ENCODE measurements at places on chromosomes 2 and 18. TPM values are rescaled to one million over a fixed set of nuclear protein-coding genes. Genes with fewer than 3 reads are reported as not detected.

The EIF2AK3 gene
- 20.4 TPM for total RNA-seq

The INPP5D gene
- 9.1 TPM for total RNA-seq

The CHRNG gene
- not detected for total RNA-seq

The PLEK gene
- total RNA-seq: 13.8 TPM

The UBR3 gene
- 32.5 TPM for total RNA-seq

The TMEM200C gene
- total RNA-seq: 2.1 TPM

The AMER3 gene
- total RNA-seq: 0.55 TPM

The FEV gene
- 1.8 TPM for total RNA-seq

- no peak for DNase-seq
Measured at GRCh38 chr2:237437566-237437965, 23.6 kb upstream of the COL6A3 start.

- DNase-seq: no peak
Measured at GRCh38 chr2:74504591-74504990, 2.9 kb downstream of the PCGF1 start.

DNA sequence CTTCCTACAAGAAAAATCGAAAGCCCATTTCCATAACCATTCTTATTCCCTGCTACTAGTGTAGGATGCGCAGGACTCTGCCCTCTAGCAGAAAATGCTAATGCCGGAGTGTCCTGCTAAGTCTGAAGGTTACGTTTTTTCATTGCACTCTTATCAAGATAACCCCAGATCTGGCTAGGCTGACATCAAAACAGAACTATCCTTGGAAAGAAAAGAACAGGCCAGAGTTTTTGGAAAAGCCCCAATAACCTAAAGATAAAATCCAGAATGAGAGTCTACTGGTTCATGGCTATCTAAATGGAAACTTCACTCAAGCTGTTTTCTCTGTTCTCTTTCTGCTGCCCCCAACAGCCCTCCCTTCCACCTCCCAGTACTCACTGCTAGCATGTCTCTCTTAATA lies 913 bp downstream of the RNF152 start:
- no peak for DNase-seq

- no peak for DNase-seq
Measured at GRCh38 chr2:23601301-23601965, 216.5 kb downstream of the KLHL29 start.

DNA sequence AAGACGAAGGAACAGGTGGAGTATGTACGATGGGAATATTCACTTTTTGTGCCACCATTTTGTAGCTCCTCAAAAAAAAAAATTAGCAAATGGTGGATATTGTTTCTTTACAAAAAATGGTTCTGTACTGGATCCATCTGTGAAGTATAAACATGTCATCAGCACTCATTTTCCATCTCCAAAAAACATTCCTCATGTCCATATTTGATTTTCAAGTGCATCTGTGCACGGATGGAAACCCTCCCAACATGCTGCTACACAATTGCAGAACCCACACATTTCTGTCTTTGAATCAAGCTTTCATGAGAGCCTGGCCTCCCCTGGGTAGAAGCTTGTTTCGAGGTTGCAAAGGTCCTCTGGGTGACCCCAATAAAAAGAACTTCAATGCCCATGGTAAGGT lies 59.6 kb upstream of the ZEB2 start:
- no peak for DNase-seq

- DNase-seq: peak; percentile 49
Measured at GRCh38 chr2:112032689-112033465, 22.2 kb upstream of the TMEM87B start.

DNA sequence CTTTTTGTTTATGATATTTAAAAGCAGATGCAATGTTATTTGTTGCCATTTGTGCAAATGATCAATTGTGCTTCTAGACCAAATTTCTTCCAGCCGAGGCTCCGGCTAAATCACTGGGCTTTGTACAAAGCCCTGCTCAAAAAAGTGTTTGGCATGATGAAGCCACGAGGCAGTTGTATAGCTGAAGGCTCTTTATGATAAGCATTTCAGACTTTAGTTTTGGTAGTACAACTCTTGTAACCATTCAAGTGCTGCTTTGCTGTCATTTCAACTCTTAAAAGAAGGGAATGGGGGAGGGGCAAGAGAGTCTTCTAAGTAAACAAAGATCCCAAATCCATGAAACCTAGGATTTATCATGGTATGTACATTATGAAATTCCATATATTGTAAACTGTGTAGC lies 3.3 kb upstream of the ZNF532 start:
- no peak for DNase-seq

GRCh38 chr2:19611491-19612332 lies 253.3 kb upstream of the OSR1 start:
- no peak for DNase-seq

DNA sequence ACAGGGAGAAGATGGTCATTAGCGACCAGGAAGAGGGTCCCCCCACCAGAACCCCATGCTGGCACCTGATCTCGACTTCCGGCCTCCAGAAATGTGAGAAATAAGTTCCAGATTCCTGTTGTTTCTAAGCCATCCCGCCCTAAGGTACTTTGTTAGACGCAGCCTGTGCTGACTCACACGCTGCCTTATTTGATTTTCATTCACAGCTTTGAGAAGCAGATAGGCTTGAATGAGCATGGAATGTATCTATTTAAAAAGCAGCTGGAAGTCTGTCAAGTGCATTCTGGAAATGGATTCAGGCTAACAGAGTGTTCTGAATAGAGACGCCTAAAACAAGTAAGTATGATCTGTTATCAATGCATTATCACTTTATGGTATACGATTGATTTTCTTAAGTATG lies 8.3 kb upstream of the IL1R2 start:
- no peak for DNase-seq

DNA sequence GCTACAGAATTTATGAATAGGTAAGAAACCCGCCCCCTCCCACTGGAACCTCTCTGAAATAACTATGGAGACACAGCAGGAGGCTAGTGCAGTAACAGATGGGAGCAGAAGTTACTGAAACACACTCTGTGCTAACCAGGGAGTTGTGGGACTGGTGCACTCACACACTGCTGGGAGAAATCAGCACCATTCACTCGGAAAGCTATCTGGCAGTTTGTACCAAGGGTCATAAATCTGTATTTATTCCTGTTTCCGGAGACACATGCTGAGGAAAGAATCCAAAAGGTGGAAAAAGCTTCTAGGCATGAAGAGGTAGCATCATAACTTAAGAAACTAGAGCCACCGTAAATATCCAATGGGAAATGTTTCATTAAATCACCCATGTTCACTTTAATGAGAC lies 39.9 kb downstream of the TGFA start:
- DNase-seq: peak; percentile 51

DNA sequence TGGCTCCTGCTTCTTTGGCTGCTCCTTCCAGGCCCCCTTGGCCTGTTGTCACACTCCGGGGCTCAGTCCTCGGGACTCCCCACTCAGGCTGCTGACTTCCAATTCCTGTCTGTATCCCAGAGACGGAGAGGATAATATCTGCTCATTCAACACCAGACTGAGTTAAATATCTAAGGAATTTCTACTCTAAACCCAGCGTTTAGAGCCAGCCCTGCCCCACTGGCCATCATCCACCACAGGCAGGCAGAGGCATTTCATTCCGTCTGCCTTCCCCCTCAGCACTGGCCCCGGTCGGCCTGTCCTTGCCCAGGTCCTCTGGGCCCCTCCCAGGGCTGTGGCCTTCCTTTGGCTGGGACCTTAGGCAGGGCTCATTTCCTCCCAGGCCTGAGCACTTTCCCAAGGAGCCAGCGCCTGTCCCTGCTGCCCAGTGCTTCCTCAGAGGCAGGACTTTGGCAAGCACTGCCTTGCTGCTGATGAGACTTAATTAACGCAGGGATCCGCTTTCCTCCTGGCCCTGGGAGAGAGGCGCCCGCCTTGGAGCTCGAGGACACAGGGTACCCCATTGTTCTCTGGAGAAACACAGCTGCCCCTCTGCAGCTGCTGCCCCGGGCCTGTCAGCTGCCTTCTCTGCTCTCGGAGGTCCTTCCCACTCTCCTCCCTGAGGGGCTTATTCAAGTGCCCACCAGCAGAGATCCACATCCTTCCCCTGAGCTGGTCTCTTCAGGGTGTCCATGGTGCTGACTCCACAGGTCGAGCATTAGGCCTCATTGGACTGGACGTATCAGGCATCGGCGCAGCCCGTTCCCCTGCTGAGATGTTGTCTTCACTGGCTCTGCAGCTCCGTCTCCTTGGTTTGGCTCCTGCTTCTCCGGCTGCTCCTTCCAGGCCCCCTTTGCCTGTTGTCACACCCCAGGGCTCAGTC lies 42.8 kb downstream of the ATOH8 start:
- no peak for DNase-seq

DNA sequence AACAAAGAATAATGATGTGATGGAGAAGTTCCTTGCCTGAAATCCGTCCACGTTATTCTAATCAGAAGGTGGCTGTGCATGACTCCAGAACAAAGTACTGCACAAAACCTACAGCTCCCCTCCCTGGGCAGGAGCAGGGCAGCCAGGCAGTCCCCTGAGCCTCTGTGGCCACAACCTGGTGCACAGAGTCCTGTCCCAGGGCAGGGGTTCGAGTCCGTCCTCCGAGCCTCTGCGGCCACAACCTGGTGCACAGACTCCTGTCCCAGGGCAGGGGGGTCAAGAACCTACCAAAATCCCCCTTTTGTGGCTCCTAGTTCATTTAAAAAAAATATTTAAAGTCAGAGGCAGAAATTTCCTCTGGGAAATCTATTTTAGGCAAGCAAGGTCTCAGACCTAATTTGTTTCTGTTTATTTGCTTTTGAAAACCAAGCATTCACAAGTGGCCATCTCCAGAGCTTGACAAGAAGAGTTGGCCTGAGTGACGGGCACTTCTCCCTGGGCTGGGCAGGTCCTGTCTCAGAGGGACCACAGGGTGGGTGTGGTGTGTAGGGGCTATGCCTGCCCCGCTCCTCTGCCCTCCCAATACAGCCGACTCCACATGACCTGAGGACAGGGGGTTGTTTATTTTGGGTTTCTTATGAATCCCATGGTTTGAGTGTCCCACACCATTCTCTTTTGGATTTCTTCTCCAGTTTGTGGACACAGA lies 255.9 kb upstream of the PXDN start:
- no peak for DNase-seq

DNA sequence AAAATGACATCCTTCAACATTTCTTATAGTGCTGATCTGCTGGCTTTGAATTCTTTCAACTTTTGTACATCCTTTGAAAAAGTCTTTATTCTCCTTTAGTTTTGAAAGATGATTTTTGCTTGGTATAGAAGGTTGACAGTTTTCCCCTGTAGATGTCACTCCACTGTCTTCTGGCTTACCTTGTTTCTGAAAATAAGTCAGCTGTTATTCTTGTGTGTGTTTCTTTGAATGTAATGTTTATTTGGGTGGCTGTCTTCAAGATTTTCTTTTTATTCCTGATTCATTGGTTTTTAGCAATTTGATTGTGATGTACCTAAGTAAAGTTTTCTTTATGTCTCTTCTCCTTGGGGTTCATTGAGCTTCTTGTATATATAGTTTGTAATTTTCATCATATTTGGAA lies 47.6 kb downstream of the ACTR3 start:
- no peak for DNase-seq

DNA sequence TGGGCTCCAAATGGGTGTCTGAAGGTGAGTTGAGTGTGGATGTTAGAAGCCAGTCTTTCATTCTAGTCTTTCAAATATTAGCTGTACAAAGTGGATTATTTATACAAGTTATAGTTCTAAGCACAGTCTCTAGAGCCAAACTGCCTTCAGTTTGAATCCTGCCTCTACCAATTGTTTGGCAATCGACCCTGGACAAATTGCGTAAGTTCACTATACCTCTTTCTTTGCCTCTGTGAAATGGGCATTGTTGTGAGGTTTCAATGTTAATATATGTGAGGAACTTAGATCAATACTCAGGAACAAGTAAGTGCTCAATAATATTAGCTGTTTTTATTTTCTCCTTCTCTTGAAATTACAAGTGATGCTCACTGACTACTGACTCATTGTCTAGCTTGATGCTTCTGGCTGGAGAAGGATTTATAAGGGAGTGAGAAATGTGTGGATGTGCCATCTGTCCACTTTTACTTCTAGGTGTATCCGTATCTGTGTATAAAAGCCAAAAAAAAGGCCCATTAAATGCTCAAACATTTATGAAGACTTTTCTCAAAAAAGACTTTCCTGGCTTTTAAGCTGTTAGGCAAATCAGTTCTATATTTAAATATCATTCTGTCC lies 48.1 kb upstream of the RAPH1 start:
- no peak for DNase-seq

DNA sequence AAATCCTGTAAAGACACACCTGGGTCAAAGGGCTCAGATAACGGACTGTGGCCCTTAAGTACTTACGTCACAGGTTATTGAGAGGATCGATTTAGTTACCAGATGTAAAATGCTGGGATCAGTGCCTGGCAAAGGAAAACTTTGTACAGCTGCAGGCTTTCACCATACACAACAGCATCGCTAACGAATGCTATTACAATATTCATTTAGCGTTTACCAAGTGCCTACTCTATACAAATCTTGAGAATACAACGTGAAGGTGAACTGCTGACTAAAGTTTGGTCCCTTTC lies 619 bp upstream of the MSH6 start:
- DNase-seq: no peak

GRCh38 chr2:209663139-209663538 lies 108.5 kb upstream of the UNC80 start:
- no peak for DNase-seq

DNA sequence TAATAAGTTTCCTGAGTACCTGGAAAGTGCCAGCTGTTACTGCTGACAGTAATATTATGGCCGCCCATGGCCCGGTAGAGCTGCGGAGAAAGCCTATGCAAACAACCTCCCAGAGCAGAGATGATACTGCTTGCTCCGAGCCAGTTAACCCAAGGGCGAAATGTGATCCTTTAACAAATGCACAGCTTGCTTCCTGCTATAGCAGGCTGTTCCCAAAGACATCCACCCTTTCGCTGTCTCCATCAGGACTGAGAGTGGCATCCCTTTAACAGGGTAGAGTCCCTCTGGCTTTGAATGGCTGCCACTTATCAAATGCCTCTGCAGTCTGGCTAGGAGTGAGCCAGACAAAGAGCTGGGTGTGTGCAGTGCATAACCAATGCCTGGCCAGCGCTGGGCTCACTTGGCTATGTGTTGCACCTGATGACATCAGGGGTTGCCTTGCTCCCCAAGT lies 69.7 kb upstream of the DAPL1 start:
- DNase-seq: no peak

DNA sequence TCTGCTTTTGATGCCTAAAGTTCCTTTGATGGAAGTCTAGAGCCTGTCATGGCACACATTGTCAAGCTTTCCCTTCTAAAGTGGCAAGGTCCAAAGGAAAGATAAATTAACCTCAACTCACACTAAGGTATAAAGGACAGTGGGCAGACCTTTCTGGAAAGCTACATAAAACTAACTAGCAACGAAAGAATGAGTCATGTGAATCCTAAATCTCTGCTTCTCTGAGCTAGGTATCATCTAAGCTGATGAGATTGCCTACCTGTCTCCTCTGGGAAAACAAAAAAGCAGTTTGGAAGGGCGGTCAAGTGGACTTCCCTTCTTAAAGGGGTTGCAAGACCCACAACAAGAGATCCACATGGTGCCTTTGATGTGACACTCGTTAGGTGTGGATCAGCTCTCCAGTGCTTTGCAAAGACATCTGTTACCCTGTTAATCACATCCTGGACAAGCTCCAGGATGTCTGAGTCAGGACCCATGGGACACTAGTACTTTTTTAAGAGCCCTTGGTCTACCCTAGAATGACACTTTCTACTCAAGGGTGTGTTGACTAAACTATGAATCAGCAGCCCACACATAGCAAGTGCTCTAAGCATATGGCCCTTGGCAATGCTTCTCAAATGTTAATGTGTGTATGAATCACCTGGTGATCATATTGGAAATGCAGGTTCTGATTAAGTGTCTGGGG lies 173.5 kb downstream of the ALK start:
- no peak for DNase-seq

GRCh38 chr2:170396799-170397459 lies 219.0 kb downstream of the MYO3B start:
- no peak for DNase-seq

- peak; percentile 15 for DNase-seq
Measured at GRCh38 chr2:188720811-188721605, 253.2 kb upstream of the COL3A1 start.
